Frontal cortex (tissue), 4 donors: ENCODE measurements at places on chromosomes 3 and 15. TPM values are rescaled to one million over a fixed set of nuclear protein-coding genes. Genes with fewer than 3 reads are reported as not detected.

Gene CCR4
- under 0.01 TPM for total RNA-seq

Gene IMPG2
- 3.3 TPM for total RNA-seq

Gene ZFAND6
- 151 TPM for total RNA-seq

Gene INKA1
- 14.3 TPM for total RNA-seq

DNA sequence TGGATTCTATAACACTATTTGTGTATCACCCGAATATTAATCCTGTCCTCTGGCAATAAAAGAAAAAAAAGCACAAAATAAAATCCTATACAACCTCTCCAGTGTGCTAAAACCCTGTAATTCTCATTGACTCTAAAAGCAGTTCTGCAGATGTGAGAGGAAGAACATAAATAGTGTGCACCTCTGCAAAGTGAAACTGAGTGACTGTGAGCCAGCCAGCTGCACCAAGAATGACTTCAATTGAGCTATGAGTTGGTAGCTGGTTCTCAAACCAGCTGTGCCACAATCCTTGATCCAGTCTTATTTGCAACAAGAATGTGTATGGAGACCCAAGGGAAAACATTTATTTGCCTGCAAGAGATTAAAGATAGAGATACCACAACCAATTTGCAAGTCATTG lies 31.2 kb upstream of the COL8A1 start:
- no peak for DNase-seq

- DNase-seq, result no peak
Measured at GRCh38 chr3:187242900-187243299, 45.6 kb downstream of the RTP1 start.

GRCh38 chr3:78887029-78887428 lies 880.8 kb downstream of the ROBO1 start:
- DNase-seq, result no peak

DNA sequence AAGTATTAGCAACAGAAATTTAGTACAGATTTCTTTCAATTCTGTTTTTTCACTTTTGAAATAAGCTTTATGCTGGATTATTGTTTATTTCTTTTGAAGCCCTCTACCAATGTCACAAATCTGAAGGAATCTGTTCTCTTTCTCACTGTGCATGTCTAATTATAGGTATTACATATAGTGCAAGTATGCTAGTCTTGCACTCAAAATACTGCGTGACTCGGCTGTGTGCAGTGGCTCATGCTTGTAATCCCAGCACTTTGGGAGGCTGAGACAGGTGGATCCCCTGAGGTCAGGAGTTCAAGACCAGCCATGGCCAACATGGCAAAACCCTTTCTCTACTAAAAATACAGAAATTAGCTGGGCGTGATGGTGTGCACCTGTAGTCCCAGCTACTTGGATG lies 95.8 kb upstream of the PLAAT1 start:
- no peak for DNase-seq

DNA sequence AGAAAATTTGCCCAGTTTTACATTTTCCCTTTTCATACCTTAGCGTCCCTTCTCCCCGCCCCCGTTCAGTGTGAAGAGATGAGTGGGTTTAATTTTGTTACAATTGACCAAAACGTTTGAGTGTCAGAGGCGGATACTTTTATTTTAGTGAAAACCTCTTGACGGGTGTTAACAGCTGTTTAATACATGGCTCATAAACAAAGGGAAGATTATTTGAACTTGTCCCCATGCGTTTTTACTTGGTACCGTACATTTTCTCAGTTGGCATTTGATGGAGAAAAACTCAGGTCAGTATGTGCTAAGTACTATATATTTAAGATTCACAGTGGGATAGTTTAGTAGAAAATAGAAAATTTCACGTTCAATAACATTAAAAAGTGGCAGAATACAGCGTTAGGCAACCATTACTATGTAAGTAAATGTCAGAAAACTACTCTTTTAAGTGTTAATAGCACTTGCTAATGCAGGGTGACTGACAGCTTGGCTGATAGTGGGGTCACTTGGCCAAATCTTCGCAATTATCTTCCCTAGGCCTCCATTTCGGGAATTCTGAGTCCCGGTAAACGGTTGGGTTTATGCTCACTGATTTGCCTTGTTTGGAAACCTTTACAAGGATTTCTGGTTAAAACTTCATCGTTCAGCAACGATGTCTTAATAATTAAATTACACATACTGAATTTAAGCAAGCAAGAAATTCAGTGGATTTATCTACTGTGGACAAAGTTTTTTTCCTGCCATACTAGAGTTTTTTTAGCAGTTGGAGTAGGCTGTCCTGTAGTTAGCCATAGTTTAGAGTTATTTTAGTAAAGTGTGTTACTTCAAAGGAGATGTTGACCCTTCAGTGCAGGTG lies 4.8 kb downstream of the CHD2 start:
- DNase-seq, result no peak

DNA sequence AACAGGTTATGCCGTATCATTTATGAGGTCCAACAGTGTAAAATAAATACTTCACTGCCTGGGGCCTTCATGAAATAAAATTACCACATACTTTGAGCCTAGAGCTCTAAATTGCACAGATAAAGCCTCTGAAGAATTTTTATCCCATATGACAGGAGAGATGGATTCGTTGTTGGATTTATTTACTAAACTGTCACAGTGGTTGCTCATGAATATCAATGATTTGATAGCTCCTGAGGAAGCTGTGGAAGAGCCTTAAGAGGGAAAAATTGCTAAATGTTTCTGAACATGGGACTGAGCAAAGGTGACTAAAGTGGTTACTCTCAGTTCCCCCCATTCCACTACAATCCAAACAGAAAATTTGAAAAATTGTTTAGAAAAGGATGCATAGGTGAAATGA lies 558.9 kb upstream of the IL12A start:
- no peak for DNase-seq

DNA sequence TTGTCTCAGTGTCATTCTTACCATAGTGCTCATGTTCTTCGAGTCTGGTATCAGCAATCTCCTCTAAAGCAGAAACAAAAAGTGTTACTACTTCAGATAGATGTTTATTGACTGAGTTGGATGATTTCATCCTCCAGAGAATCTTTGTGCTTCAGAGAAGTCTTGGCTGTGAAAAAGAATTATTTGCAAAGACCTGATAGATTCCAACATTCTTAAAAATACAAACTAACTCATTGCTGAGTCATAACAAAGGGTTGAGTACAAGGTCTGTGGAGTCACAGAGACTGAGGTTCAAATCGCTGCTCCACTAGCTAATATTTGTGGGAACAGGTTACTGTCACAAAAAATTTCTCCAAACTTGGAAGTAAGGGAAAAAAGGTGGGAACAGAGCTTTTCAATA lies 9.0 kb upstream of the STRIT1 start:
- DNase-seq, result no peak

GRCh38 chr15:46786590-46787285 lies 930.6 kb upstream of the SEMA6D start:
- no peak for DNase-seq

- no peak for DNase-seq
Measured at GRCh38 chr3:66242788-66243464, 22.1 kb downstream of the SLC25A26 start.
